ENCODE measurements at places on chromosomes 4 and X.

GRCh38 chrX:112851806-112852205 lies 11.2 kb upstream of the AMOT start:
- no peak for DNase-seq

GRCh38 chr4:38144031-38144430 lies 183.8 kb downstream of the PTTG2 start:
- DNase-seq: no peak

- DNase-seq: no peak
Measured at GRCh38 chr4:21795091-21795490, 153.5 kb downstream of the KCNIP4 start.

- no peak for DNase-seq
Measured at GRCh38 chrX:10404436-10404835, 215.9 kb downstream of the MID1 start.

DNA sequence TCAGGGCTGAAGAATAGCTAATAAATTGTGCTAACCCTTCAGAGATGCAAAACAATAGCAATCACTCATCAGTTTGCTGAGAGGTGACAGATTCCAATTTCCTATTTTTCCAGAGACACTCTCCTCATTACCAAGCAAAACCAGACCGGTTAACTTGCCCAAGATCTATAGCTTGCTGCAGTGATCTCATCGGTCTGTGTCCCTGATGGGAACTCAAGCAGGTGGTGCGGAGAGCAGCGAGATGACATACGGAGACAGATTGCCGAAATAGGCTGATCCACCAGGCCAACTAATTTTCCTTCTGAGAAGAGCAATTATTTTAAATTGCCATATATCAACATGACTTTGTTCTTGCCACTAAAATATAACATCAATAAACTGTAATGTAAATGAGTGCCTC lies 10.5 kb upstream of the DCHS2 start:
- DNase-seq: no peak

- no peak for DNase-seq
Measured at GRCh38 chr4:112677519-112678091, 40.7 kb downstream of the LARP7 start.

- no peak for DNase-seq
Measured at GRCh38 chrX:68833448-68833805, 4.6 kb downstream of the EFNB1 start.

DNA sequence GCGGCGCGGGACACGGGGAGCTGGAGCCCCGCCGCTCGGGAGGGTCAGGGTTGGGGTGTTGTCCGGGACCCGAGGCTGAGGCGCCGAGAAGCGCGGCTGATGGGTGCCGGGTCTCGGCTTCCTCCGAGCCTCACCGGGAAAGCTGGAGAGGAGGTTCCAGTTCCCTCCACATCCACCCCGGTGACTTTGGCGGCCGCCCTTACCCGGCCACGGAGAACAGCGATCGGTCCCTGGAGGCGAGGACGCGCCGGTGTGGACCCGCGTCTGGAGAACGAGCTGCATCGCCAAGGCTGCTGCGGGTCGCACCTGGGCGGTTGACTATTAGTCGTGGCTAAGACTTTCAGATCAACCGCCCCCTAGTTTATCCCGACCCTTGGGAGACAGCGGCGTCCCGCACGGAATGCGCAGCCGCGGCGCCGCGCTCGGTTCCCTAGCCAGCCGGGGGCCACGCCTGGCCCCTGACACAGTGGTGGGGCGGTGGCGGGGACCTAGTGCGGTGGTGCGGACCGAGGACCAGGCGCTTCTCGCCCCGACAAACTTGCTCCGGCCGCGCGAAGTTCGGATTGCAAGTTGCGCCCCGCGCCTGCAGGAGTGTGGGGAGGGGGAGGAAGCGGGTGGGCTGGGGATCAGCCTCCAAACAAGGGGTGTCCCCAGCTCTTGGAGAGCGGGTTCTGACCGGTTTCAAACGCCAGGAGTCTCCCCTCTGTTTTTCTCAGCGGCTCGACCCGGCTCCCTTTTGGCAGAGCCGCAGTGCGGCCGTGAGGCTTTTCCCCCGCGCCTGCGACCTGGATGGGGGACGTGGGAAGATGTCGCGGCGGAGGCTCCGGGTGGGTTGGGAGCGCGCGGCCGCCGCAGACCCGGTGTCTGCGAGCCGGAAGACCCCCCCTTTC lies 568 bp downstream of the FHDC1 start:
- no peak for DNase-seq

DNA sequence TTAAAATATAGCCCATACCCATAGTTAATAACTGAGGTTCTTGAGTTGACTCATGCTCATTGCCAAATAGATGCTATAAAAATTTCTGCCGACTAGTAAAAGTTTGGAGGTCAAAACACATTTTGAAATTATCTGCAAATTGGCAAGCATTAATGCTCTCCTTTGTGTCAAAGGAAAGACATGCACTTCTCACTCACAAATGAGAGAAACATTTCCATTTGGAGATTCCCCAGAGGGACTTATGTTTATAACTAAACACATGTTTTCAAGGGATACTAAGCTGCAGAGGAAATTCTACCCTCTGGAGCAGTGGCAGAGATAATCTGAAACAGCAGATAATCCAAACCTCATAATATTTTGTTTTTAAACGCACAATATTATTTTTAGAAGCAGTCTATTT lies 45.7 kb upstream of the CCDC160 start:
- no peak for DNase-seq

GRCh38 chrX:47501226-47502074 lies 18.4 kb upstream of the ZNF41 start:
- DNase-seq: no peak

- DNase-seq: no peak
Measured at GRCh38 chr4:184972991-184973390, 45.3 kb upstream of the HELT start.

GRCh38 chrX:130682990-130683389 lies 220.0 kb downstream of the ENOX2 start:
- no peak for DNase-seq

DNA sequence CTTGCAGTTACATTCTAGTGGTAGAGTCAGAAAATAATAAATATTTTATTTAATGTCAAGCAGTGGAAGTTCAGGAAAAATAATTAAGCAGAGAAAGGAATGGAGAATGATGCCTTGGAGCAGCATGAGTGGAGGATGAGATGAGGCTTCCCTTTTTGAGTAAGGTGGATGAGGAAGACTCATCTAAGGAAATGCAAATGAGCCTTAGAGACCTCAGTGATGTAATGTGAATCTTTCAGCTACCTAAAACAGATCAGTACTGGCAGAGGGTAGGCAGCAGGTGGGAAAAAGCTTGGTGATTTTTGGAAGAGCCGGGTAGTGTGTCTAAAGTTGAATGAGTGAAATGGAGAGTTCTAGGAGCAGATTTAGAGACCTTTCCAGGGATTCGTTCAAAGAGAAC lies 118.2 kb downstream of the GRID2 start:
- no peak for DNase-seq

DNA sequence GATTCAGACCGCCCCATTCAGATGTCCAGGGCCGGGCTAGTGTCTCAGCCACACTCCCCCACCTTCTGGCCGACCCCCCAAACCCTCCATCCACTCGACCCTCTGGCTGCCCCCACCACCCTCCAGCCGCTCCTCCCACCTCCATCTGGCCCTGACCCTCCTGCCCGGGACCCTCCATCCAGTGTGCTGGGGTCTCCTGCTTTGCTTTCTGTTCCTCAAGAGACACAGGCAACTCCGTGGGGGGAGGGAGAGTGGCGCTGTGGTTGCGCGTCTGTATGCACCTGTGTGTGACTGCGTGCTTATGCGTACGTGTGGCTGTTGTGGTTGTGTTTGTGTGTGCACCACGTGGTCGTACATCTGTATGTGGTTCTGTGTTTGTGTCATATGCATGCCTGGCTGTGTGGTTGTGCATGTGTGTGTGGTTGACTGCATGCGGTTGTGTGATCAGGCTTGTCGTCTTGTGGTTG lies 33.3 kb downstream of the CPLX1 start:
- DNase-seq: no peak

DNA sequence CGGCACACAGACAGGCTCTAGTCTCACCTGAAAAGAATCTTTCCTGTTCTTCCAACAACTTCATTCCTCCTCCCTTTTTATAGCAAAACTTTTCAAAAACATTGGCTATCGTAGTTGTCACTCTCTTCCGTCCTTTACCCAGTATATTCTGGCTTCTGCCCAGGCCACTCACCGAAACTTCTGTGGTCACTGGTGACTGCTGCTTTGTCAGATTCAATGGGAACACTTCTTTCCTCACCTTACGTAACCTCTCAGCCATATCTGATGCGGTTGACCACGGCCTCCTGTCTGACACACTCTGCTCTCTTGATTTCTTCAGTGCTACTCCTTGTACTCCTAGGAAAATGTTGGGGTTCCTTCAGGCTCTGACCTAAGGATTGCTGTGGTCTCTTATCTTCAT lies 9.2 kb upstream of the RNF150 start:
- DNase-seq: no peak

- DNase-seq: no peak
Measured at GRCh38 chr4:113759696-113760093, 1.8 kb downstream of the CAMK2D start.

DNA sequence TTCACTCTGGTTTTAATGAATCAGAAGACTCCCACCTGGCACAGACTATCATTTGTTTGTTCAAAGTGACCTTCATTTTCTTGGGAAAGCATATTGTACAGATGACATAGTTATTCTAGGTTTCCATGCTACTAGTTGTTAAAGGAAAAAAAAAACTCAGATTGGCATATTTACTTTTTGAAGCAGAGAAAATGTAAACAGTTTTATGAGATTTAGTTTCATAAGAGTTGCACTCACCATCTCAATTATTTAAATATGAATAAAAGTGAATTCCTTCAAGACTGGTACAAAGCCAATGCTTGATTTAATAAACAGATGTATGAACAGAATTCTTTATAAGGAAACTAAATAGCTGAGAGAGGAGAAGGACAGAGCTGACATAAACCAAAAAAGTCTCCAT lies 280.3 kb upstream of the UGT8 start:
- no peak for DNase-seq

GRCh38 chr4:10182446-10183424 lies 66.1 kb upstream of the WDR1 start:
- no peak for DNase-seq

DNA sequence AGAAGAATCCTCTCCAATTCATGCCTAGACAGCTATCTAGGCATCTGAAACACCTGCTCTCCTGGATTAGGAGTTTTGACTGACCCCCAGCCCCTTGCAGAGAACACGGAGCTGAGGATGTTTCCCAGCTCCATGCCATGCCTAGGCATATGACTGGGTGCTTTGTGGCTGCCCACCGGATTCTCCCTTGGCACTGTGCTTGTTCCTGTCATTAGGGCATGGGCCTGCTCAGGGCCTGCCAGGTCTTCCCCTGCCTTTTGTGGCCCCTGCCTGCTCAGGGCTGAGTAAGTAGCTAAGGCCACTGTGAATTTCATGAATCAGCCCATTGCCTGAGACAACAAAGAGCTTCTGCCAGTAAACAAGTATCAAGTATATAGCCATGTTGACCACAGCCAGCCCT lies 867.4 kb downstream of the TECRL start:
- DNase-seq: no peak

- DNase-seq: no peak
Measured at GRCh38 chrX:45954026-45954425, 591.2 kb downstream of the ZNF674 start.

DNA sequence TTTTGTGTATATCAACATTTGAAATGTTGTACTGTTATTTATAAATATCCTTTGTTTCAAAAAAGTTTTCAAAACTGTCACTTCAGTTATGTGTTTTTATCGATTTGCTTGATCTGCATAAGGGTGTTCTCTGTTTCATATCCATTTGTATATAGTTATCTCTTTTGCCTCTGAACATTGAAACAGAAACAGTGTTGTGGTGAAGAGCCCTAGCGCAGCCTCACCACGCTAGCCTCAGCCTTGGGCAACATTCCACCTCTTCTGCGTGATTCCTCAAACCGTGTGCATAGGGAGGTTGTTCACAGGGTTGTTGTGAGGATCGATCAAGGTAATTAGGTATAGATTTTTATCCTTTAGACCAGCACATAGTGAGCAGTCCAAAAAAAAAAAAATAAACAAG lies 287.0 kb upstream of the GALNT7 start:
- no peak for DNase-seq

- no peak for DNase-seq
Measured at GRCh38 chrX:153333266-153333665, 687 bp upstream of the ZNF275 start.

DNA sequence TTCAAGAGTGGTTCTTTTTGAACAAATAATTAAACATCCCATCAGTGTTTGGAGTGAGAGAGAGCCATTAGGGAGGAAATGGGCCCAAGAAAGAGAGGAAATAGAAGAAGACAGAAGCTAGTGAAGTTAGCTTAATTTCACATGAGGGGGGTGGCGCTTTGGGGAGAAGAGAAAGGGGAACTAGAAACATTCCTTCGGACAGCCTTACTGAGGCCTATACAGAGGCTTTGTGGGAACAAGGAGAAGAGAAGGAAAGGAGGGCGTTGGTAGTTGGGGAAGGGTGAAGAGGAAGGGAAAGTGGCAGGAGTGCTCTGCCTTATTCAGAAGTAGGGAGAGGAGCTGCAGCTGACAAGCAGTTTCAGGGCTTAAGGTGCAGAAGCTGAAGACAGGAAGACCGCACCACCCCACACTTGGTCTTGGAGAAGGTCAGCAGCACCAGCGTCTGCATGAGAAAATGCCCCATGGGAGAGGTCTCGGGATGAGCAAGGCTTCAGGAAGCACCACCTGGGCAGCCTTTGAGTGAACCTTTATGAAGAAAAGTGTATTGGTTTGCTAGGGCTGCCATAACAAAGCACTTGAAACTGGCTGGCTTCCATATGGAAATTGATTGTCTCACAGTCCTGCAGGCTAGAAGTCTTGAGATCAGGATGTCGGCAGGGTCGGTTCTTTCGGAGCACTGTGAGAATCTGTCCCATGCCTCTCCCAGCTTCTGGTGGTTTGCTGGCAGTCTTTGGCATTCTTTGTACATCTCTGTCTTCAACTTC lies 85.1 kb downstream of the KIT start:
- no peak for DNase-seq

GRCh38 chr4:182818926-182819730 lies 98.1 kb downstream of the DCTD start:
- no peak for DNase-seq

GRCh38 chrX:45815441-45815840 lies 614.8 kb upstream of the DIPK2B start:
- DNase-seq: no peak

DNA sequence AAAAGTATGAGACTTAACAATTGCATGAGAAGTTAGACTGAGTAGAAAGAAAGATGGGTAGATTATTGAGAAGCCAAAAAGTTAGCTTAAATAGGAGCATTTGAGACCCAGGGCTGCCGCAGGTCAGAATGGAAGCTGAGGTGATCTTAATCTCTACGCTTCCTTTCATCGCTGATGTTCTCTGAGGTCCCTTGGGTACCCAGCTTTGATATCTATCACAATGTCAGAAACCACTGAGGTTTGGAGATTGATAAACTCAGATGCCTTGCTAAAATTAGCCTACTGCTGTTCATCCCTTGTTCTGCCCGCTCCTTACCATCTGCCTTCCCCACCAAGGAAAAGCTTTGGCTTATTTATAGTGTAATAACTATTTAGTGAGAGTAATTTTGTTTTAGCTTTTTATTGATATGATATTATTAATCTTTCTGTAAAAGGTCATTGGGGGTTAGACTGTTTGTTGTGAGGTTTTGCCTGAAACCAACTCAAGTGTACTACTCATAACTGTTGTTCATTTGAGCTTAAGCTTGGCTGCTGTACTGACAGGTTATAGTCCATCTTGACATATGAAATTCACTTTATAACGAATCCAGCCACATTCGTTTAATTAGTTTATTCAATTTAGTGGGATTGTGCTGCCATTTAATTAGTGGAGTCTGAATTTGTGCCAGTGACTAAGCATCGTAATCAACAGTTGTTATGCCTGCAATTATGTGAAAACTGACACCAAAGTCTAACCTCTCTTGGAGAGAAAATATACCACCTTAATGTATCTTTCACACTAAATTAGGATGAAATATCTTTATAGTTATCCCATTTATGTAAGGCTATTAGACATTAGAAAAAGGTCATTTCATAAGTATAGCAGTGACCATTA lies 15.1 kb downstream of the MCUB start:
- no peak for DNase-seq

All from esophagus squamous epithelium (tissue), 5 donors.